ENCODE measurements at places on chromosomes 11 and 22.

DNA sequence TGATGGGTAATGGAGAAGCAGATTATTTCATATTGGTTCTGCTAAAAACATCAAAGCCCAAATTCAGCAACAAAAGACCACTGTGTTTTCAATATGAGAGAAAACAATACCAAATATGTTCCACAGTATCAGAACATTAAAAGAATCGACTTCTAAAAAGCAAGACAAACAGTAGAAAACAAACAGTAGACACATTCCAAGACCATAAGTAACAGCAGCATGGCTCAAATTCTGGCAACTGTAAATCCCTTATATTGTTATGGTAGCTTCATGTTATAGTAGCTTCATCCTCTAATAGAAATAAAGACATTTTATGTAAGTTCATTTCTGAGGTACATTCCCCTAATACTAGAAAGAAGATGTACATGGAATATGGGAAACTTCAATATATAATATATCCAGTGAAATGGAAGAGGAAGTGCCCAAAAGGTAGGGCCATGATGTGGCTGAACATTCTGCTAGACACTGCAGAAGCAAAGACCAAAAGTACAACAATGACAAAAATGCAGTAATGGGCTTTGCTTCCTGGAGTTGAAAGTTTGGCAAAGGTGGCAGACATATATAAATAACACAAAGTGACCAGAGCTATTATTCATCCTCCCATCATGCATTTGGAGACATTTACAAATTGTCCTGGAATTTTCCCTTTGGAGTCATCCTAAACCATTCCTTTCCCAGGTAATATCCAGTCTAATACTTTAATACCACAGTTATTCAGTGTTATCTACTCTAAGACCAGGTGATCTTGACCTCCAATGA lies 299.9 kb downstream of the DCDC1 start:
- DNase-seq, result no peak

DNA sequence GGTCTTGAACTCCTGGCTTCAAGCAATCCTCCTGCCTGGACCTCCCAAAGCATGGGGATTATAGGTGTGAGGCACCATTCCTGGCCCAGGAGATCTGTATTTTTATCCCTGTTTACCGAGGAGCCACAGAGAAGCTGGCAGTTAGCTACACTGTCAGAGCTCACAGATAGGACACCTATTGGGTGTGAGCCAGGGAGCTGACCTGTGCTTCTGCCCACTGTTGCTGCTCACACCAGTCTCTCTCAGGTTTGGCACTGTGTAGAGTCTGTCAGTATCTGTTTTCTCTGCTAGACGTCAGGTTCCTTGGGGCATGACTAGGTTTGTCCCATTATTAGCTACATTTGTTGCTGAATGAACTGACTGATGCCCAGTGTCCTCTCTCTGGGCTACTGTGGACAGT lies 17.5 kb downstream of the PPP6R2 start:
- no peak for DNase-seq

- DNase-seq, result no peak
These were observed 4.4 kb upstream of the IGLL5 start for GRCh38 chr22:22883090-22883727.

- DNase-seq, result no peak
These were observed 37.5 kb upstream of the TSKU start for GRCh38 chr11:76745561-76746207.

DNA sequence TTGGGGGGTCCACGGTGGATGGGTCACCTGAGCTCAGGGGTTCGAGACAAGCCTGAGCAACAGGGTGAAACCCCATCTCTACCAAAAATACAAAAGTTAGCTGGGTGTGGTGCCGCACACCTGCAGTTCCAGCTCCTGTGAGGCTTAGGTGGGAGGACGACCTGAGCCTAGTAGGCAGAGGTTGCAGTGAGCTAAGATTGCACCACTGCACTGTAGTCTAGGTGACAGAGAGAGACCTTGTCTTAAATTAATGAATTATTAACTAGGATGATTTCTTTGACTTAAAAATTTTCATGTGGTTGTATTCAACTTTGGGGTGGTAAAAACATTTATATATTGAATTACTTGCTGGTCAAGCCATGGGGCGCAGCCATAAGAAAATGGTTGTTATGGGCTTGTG lies 33.9 kb downstream of the CCDC83 start:
- no peak for DNase-seq

- DNase-seq, result no peak
These were observed at the start of gene SYT13 for GRCh38 chr11:45285930-45286632. Gene SYT13 (minus strand): TSS chr11:45286341. CDS start chr11:45286207, 134 bp downstream.

DNA sequence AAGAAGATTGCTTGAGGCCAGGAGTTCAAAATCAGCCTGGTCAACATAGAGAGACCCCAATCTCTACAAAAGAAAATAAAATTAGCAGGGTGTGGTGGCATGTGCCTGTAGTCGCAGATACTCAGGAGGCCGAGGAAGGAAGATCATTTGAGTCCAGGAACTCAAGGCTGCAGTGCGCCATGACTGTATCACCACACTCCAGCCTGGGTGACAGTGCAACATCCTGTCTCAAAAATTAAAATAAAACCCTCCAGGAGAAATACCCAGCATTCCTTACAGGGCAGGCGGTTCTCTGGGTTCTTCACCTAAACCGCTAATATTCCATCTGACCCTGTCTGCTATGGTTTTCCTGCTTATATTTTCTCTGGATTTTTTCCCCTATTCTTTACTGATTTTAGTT lies 13.5 kb downstream of the TCF20 start:
- DNase-seq, result no peak

- no peak for DNase-seq
These were observed 2.0 kb downstream of the RIC8A start for GRCh38 chr11:209275-210121.

- no peak for DNase-seq
These were observed 2.1 kb upstream of the PIM3 start for GRCh38 chr22:49958366-49958921.

- DNase-seq, result no peak
These were observed 14.5 kb downstream of the OVOL1 start for GRCh38 chr11:65801153-65801987.

- DNase-seq, result no peak
These were observed 123.6 kb downstream of the TRIM44 start for GRCh38 chr11:35786188-35786587.

- DNase-seq, result peak; percentile 25
These were observed 16.9 kb downstream of the SMIM38 start for GRCh38 chr11:69172674-69173073.

GRCh38 chr11:1117992-1118391 lies 39.8 kb upstream of the MUC5AC start:
- no peak for DNase-seq

GRCh38 chr11:99307510-99308088 lies 286.9 kb downstream of the CNTN5 start:
- DNase-seq, result no peak

DNA sequence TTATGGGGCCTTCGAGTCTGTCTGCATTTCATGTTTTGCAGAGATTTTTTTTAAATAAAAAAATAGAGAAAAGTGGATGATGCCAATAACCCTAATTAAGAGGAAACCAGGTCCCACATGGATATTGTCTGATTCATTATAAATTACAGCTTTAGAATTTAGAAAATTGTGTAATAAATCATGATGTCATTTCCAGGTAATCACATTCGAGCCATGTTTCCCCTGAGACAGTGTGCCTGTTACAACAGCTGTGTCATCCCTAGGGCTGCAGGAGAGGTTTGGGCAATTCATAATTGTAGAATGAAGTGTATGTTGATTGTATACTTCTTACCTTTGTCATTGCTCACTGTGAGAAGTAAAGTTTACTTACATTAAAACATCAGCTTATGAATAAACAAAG lies 38.3 kb downstream of the NCAM1 start:
- DNase-seq, result no peak

DNA sequence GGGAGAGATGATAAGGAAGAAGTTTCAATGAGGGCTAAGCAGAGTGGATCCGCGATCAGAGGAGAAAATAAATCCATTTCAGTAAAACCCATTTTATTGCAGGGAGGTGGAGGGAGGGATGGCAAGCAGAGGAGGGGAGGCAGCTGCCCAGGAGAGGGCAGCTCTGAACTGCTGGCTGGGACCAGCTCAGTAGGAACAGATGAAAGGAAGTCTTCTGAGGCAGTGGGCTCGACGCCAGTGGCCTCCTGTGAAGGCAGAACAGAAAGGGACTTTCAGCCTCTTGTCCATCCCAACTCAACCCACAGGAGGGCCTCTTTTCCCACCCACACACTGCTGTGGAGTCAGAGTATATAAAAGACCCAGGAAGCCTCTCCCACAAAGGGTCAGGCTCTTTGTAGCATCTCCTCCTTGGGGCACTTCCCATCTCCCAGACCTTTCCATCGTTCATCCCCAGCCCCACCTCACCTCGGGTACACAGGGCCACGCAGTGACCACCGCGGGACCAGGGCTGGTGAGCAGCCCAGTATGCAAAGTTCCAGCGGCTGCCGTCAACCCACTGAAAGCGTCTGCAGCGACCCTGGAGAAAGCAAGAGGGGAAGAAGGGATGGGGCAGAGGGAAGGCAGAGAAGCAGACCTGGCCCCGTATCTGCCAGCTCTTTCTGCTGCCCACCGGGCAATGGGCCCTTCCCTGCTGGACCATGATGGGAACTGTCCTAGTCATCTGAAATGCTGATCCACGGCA lies 3.0 kb downstream of the PRG2 start:
- DNase-seq, result no peak

DNA sequence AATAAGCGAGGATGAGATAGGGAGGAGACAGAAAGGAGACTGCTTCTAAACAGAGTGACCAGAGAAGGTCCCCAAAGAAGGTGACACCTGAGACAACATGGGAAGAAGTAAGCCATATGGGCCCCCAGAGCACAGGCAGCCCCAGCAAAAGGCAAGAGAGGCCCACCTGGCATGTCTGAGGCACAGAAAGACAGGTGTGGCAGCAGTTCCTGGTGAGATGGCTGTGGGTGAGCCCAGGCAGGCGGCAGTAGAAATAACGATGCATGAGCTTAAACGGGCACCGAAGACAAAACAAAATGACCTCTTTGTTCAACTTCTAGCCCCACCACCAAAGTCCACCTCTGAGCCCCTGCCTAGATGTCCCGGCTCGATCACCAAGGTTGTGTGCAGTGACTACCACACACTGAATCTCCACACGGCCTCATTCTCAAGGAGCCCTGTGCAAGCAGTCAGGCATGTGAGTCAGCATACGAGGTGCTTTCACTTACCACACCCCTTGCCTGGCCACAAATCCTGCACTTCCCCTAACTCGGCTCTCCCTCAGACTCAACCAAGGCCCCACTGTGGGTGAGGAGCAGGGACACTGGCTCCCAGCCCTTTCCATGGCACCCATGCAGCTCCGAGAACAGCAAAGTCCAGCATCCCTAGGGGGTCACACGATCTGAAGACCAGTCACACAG lies 77.6 kb downstream of the PACSIN2 start:
- DNase-seq, result peak; percentile 60

- DNase-seq, result no peak
These were observed 80.0 kb downstream of the MED15 start for GRCh38 chr22:20587206-20587958.

- peak; percentile 48 for DNase-seq
These were observed 45.2 kb upstream of the RASSF10 start for GRCh38 chr11:12963792-12964536.

GRCh38 chr22:49334976-49335375 lies 492.7 kb downstream of the BRD1 start:
- DNase-seq, result no peak

DNA sequence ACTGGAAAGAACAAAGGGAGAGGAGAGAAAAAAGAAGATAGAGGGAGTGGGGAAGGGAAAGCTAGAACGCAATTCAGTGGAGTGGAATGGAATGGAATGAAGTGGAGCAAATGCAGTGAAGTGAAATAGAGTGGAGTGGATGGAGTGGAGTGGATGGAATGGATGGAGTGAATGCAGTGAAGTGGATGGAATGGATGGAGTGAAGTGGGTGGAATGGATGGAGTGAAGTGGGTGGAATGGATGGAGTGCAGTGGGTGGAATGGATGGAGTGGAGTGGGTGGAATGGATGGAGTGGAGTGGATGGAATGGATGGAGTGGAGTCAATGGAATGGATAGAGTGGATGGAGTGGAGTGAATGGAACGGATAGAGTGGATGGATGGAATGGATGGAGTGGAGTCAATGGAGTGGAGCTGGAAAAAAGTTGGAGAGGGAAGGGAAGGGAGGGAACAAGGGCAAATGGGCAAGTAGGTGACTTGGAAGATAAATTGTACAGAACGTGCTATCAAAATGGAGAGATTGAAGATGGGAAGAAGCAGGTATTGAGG lies 13.9 kb downstream of the IFITM10 start:
- no peak for DNase-seq

DNA sequence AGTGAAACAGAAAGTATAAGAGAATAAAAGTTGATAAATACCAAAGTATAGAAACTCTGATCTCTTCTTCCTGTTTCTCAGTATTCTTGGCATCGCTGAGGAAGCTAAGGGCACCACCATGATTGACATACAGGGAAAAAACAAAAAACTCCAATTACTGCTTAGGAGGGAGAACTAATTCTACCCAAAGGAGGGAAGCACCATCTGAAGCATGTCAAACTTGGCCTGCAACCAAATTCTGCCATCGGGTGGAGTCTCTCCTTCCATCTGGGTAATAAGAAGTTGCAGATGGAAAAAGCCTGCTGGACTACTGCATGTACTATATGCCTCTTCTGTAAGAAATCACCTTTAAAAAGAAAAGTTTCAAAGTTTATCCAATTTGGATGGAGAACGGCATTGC lies 30.5 kb upstream of the PPP2R1B start:
- no peak for DNase-seq

DNA sequence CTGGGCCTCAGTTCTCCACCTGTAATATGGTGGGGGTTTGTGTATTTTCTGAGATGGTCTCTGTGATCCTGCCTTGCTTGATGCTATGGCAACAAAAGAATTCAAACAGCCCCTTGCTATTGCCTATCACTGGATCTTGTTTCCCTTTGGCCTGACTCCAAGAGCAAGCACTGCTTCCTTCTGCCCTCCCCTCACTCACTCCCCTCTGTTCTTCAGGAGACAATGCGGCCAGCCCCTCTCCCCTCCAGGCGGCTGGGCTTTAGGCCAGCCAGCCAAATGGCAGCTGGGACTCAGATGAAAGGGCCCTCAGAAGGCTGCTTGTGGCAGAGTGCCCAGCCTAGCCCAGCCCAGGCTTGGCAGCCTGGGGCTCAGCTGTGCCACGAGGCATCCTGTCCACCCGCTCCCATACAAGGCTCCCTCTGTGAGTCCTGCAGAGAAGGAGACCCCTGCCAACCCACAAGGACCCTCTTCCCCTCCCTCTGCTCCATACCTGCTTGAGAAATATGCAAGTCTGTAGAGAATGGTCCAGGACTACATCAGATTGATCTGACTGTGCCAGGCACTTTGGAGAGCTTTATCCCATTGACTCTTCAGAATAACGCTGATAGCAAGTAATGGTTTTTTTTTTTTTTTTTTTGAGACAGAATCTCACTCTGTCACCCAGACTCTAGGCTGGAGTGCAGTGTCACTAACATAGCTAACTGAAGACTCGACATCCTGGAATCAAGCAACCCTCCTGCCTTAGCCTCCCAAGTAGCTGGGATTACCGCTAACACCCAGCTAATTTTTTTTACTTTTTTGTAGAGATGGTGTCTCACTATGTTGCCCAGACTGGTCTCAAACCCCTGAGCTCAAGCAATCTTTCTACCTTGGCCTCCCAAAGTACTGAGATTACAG lies 7.6 kb upstream of the KCTD14 start:
- no peak for DNase-seq
